Cardiac muscle cell (in vitro differentiated cells and primary cell): ENCODE measurements at places on chromosomes 2 and 18. TPM values are rescaled to one million over a fixed set of nuclear protein-coding genes. Genes with fewer than 3 reads are reported as not detected.

Gene MPPE1
- total RNA-seq = 11.2 and 14.0 TPM in 2 replicates

- H3K36me3 ChIP-seq = peaks cover 9% of the 10 kb centered on the region
- no peak overlapping the region for H3K4me3 ChIP-seq
- peaks cover 40% of the 10 kb centered on the region for H3K27me3 ChIP-seq
- no peaks in the 10 kb centered on the region for H3K4me1 ChIP-seq
- peak overlapping the region; percentile 23 for H3K27ac ChIP-seq
These were observed 4.9 kb downstream of the UCN start for GRCh38 chr2:27303093-27304025.

GRCh38 chr2:239499726-239500573 lies 99.1 kb upstream of the HDAC4 start:
- H3K36me3 ChIP-seq = no peaks in the 10 kb centered on the region
- no peak overlapping the region for H3K27ac ChIP-seq
- no peaks in the 10 kb centered on the region for H3K27me3 ChIP-seq
- no peaks in the 10 kb centered on the region for H3K4me1 ChIP-seq
- peak; percentile 36 for DNase-seq
- H3K4me3 ChIP-seq = no peak overlapping the region

Gene RETSAT
- total RNA-seq = 11.6 and 17.6 TPM in 2 replicates

DNA sequence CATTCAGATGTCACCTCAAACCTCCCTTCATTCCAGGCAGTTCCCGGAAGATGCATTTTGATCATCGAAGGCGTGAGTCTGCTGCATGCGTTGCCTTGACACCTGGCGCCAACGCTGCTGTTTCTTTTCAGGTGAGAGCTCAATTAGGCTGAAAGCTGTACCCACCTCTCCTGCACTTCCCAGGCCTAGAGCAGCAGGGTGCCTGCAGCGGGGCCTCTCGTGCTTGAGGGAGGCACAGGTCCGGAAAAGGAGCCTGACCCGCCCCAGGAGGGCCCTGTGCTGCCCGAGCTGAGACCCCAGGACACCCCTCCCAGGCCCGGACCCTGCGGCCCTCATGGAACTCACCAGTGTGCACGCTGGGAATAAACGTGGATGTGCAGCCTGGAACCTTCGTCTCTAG lies 31.4 kb upstream of the KCNG2 start:
- H3K4me1 ChIP-seq = no peaks in the 10 kb centered on the region
- H3K36me3 ChIP-seq = no peaks in the 10 kb centered on the region
- H3K4me3 ChIP-seq = no peak overlapping the region
- no peak overlapping the region for H3K27ac ChIP-seq

- H3K4me1 ChIP-seq = peaks cover 18% of the 10 kb centered on the region
- H3K36me3 ChIP-seq = no peaks in the 10 kb centered on the region
- DNase-seq = no peak
- no peak overlapping the region for H3K4me3 ChIP-seq
- no peaks in the 10 kb centered on the region for H3K27me3 ChIP-seq
These were observed 176.0 kb downstream of the MGAT5 start for GRCh38 chr2:134429886-134430285.

DNA sequence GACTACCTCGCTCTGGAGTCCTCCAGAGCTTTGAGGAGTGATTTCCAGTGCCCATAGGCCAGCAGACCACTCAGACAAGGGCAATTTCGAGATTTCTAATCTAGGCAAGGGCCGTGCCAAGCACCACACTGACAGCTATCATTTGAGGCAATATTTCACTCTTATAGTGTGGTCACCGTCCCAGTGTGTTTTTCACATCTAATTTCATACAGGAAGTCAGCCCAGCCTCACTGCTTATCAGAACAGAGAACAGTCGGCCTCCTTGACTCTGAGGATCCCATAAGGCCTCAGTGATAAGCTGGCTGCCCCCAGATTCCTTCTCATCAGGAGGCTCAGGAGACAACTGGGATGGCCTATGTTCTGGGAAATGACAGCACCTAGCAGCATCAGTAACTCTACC lies 581 bp downstream of the CAPN14 start:
- H3K36me3 ChIP-seq = no peaks in the 10 kb centered on the region
- no peak for DNase-seq
- H3K27ac ChIP-seq = no peak overlapping the region
- H3K4me3 ChIP-seq = no peak overlapping the region
- H3K4me1 ChIP-seq = no peaks in the 10 kb centered on the region

DNA sequence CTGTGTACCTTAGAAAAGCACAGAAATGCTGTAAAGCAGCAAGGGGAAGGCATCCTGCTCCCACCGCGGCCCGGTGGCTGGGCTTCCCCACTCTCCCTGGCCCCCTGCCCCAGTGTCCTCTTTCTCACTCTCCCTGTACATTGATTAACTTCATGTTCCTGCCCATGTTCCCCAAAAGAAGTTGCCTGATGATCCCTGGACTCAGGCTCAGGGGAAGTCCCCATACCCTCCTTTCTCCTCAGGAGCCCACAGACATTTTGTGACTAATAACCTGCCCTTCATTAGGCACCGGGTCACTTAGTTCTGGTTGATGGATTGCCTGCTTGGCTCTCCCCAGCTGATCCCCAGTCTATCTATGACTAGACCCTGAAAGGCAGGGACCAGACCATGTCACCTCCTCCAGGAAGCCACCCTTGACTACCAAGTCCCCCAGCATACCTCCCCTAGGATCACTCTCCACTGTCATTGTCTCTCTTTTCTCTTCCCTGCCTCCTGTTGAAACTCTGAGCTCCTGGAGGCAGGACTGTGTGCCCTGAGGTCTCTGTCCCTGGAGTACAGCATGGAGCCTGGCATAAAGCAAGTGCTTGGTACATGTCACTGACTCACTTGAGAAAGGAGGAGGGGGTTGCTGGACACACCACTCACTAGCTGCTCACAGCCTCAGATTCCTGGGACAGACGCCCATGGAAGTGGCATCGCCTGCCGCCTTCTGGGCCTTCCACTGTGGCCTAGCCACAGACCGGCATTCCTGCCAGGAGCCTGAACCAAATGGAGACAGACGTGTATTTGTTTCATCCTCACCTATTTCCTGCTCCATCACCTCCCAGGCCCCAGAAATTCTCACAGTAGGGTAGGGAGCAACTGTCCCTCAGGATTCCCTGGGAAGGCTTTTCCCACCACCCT lies 13.5 kb downstream of the MALL start:
- no peak for DNase-seq
- peaks cover 47% of the 10 kb centered on the region for H3K27me3 ChIP-seq
- H3K4me1 ChIP-seq = no peaks in the 10 kb centered on the region
- no peak overlapping the region for H3K27ac ChIP-seq
- no peaks in the 10 kb centered on the region for H3K36me3 ChIP-seq

DNA sequence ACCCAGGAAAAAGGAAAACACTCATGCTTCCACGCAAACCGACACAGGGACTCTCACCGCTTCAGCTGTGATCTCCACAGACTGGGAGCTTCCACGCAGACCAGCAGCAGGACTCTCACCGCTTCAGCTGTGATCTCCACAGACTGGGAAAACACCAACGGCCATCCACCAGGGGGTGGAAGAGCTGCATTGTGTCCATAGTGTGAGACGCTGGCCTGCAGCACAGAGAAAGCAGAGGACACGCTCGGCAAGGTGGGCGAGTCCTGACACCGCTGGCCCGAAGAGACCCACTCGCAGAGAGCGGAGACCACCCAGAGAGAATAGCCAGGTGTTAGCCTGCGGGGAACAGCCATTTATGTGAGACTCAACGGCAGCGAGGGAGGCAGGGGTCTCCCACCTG lies 42.5 kb upstream of the NFATC1 start:
- no peak overlapping the region for H3K4me3 ChIP-seq
- peak; percentile 35 for DNase-seq
- no peak overlapping the region for H3K27ac ChIP-seq
- peaks cover 4% of the 10 kb centered on the region for H3K36me3 ChIP-seq
- H3K27me3 ChIP-seq = no peaks in the 10 kb centered on the region

DNA sequence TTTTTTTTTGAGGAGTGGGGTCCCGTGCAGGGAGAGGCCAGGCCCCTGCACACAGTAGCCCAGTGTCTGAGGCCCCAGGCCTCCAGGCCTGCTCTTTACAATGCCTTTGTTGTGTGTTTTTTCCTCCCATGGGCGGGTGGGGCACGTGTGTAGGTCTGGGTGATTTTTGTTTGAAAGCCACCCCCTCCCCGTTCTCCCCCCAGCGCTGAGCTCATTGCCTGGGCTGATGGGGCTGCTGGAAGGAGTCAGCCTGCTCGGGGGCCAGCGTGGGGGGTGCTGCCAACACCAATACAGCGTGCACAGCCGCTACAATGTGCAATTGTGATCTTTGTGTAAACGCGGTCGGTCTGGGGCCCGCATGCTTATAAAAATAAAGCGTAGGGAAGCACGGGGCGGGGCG lies 142.7 kb downstream of the DYSF start:
- H3K36me3 ChIP-seq = peaks cover 2% of the 10 kb centered on the region
- no peaks in the 10 kb centered on the region for H3K27me3 ChIP-seq
- H3K4me1 ChIP-seq = no peaks in the 10 kb centered on the region
- DNase-seq = no peak
- H3K27ac ChIP-seq = no peak overlapping the region

- peak; percentile 49 for DNase-seq
- no peaks in the 10 kb centered on the region for H3K36me3 ChIP-seq
- no peaks in the 10 kb centered on the region for H3K27me3 ChIP-seq
These were observed 177.9 kb upstream of the ARL4C start for GRCh38 chr2:234674781-234675201.

Gene DNAH6
- total RNA-seq = 0.18 and 0.66 TPM in 2 replicates

- H3K27me3 ChIP-seq = no peaks in the 10 kb centered on the region
- H3K27ac ChIP-seq = no peak overlapping the region
- no peak overlapping the region for H3K4me3 ChIP-seq
- DNase-seq = peak; percentile 76
- no peaks in the 10 kb centered on the region for H3K36me3 ChIP-seq
These were observed 46.9 kb downstream of the NFATC1 start for GRCh38 chr18:79442508-79443221.
